H4 (cell line): ENCODE measurements at places on chromosomes 1 and 21. TPM values are rescaled to one million over a fixed set of nuclear protein-coding genes. Genes with fewer than 3 reads are reported as not detected.

- no peak for DNase-seq
Measured at GRCh38 chr21:38307771-38308531, 51.2 kb downstream of the KCNJ15 start.

DNA sequence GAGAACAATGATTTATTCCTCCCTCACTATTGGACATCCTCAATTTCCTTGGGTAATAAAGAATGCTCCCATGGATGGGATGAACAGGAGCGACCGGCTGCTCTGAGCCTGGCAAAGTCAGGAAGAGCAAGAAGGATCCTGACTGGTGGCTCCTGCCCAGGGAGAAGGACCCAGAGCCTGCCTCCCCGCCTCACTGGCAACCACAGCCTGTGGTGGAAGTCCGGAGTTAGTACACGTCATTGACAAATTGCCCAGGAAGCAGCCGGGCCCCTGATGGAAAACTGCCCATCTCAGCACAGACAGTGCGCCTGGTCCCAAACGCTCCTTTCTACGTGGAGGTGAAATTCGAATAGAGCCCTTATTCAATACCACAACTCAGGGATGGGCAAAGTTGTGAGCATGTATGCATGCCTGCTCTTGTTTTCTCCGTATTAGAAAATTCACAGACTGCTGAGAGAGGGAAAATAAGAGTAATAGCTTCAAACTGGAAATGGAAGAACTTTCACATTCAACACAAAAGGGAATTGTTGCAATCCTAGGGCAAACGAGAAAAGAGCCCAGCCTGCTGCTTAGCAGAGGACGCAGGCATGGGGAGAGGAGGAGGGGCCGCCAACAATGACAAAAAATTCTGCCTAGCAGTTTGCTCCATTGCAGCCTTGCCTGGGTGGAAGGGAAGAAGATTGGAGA lies 397.1 kb upstream of the VAMP3 start:
- DNase-seq = no peak

DNA sequence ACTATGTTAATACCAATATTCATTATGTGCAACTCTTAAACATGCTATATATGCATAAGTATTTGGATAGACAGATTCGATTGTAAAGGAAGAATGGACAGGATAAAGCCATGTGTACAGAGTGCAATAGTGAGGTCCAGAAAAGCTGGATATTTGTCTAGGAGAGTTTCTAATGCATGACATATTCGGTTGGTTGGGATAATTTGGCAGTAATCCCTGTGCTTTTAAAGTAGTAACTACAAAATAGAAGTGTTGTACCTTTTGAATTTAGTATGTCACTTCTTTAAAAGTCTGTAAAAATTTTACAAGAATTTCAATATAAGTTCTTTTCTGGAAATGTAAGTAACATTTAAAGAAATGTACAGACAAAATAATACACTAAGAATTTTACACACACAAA lies 774.5 kb downstream of the USP25 start:
- DNase-seq = no peak

DNA sequence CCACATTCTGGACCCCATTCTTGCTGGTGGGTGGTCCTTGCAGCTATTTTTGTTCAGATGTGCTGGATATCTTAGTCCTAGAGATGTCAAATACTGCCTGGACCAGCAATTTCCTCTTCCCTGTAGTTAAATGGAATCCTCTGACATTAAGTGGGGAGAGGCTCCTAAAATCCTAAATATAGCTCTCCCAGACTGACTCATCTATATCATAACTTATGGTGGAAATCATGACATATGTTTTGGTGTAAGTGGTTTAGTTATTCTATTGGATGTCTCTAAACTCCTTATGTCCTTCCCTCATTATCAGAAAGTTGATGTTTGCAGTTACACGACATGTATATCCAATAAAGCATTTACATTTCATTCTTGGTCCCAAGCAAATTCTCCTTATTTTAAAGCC lies 73.1 kb downstream of the KCNJ6 start:
- no peak for DNase-seq

DNA sequence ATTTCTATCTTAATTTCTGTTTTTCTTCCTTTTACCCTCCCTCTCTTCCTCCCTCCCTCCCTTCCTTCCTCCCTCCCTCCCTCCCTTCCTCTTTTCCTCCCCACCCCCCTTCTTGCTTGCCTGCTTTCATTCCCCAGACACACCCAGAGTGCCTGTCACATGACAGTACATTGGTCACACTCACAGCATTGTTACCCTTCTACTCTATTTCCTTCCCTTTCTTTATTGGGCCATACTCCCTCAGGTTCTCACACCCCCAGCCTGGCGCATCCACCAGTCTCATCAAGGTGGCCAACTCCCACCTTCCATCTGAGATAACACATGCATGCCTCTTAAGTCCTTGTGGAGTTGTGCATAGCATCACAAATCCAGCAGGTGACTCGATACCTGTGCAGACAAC lies 10.9 kb downstream of the TMPRSS3 start:
- no peak for DNase-seq

GRCh38 chr1:185480545-185480944 lies 163.5 kb upstream of the IVNS1ABP start:
- DNase-seq = no peak

- no peak for DNase-seq
Measured at GRCh38 chr1:192615055-192615454, 20.9 kb upstream of the RGS13 start.

DNA sequence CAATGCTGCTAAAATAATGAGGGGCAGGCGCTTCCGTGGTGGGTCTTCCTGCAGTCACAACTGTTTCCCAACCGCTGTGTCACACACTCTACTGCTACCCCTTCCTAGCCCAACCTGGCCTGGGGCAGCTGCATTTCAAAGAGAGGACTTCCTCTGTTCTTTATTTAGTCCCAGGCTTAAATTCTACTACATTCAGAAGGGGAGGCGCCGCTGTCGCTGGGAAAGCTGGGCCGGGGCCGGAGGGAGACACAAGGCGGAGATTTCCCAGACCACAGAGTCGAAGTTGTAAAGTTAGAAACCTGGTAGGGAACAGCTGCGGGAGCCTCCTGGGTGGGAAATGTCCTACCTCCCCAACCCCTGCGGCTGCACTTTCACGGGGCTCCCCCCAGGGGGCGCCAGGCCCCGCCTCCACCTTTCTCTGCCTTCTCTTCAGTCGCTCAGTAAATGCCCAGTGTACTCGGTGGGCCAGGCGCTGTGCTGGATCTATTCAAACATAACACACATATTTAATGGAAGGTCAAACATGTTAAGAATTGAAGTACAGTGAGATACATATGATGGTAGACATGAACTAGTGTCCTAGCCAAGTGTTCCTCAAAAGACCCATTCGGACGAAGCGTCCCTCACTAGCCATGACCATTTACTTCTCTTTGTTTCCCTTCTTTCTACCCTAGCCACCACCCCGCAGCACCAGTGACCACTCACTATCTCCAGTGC lies 23.1 kb downstream of the DYRK3 start:
- DNase-seq = no peak

GRCh38 chr1:93346421-93346993 lies 800 bp downstream of the DR1 start:
- no peak for DNase-seq

DNA sequence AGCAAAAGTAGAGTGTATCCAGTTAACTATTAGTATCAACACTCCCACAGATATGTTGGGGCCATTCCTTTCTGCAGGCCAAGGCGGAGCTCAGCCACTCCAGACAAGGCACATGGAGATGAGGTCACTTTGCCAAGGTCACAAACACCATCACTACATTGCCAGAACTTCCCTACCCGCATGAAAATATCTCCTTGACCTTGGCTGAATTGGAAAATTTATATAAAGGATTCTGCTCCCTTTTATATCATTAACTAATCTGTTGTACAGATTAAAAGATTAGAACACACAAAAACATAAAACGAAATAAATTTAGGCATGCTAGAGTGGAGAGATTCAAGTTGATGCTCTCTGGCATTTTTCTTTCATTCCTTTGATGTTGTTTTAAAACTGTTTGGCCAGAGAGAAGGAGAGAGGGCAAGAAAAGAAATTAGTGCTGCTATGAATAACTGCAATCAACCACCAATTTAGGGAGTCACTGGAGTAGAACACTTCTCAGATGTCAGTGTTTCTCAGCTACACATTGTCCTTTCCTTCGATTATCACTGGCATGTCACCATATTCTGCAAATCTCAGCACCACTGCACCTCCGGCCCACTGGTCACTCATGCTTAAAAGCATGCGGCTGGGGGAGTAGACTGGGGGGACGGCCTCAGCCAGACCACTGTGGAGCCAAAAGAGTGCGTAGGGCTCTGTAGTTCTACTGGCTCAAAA lies 78.7 kb upstream of the ATP1B1 start:
- no peak for DNase-seq

- DNase-seq = no peak
Measured at GRCh38 chr1:23114424-23115079, 54.1 kb downstream of the LUZP1 start.

DNA sequence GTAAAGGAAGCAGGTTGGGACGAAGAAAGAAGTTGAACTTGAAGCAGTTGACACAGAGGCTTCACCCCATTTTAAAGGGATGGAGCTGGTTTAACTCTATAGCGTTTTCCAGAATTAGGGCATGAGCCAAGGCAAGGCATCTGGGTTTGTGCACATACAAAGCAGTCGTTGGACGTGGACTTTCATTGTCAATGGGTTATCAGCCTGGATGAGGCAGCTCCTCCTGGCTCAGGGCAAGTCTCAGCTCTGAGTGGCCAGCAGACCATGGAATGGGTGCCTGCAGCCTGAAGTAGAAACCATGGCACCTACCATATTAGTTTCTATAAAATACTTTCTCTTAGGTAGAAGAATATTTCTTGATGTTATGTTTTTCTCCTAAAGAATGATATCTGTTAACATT lies 163.8 kb upstream of the KCNK2 start:
- no peak for DNase-seq

LRRC7 gene
- 0.10 TPM in 1 of 2 replicates, not detected in the other for total RNA-seq

SYCP1 gene
- not detected in 2 replicates for total RNA-seq

DPYD gene
- 14.8 and 18.2 TPM in 2 replicates for total RNA-seq

TMEM54 gene
- total RNA-seq = 81.8 and 118 TPM in 2 replicates

PCP4 gene
- total RNA-seq = not detected in 2 replicates

PLCH2 gene
- 0.02 TPM in 1 of 2 replicates, not detected in the other for total RNA-seq

AHCTF1 gene
- 18.1 and 21.4 TPM in 2 replicates for total RNA-seq
